OCI-M1 (cell line): ENCODE measurements at places on chromosomes 2 and 18.

DNA sequence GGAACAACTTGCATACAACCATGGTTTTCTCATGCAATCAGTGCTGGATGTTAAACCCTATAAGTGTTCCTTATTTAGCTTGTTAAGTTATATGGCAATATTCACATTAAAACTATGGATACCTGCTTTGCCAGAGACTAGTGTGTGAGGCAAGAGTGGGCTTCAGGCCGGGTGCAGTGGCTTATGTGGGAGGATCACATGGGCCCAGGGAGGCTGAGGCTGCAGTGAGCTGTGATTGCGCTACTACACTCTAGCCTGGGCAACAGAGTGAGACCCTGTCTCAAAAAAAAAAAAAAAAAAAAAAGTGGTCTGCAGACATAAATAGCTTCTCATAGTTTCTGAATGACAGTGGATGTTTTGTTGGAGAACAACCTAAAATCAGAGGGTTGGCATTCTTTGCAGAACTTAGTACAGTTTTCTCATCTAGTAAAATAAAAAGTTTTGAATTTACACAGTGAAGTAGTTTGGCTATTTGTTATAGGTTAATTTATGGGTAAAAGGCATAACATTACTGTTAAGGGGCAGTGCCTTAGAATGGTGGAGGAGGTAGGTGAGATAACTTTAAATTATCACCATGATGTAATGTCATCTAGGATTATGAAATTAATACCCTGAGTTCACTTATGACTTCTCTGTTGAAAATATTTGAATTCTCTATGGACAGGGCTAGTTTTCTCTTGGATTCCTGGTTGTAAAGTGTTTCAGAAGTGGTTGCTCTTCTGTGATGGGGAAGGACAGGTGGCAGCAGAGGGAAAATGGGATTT lies 5.3 kb downstream of the CERS6 start:
- DNase-seq, result peak; percentile 35

GRCh38 chr2:148493822-148494563 lies 150.6 kb upstream of the EPC2 start:
- DNase-seq, result peak; percentile 29

GRCh38 chr2:219688560-219689445 lies 61.4 kb downstream of the SLC4A3 start:
- no peak for DNase-seq

DNA sequence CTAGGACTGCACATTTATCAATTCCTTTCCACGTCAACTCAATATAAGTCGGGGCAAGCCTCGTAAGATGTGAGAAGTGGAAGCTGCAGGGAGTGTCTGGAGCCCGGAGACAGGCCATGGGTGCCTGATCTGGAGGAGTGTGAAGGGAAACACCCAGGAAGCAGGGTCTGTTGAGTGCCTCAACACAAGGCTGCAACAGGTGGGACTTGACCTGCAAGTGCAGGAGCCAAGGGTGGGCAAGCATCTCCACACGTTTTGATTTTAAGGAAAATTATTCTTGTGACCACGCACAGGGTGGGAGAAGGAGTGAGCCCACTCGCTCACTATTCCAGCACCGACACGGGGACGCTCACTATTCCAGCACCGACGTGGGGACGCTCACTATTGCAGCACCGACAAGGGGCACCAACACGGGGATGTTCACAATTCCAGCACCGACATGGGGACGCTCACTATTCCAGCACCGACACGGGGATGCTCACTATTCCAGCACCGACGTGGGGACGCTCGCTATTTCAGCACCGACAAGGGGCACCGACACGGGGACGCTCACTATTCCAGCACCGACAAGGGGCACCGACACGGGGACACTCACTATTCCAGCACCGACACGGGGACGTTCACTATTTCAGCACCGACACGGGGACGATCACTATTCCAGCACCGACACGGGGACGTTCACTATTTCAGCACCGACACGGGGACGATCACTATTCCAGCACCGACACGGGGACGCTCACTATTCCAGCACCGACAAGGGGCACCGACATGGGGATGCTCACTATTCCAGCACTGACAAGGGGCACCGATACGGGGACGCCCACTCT lies 197.3 kb downstream of the EIPR1 start:
- DNase-seq, result no peak

- no peak for DNase-seq
Measured at GRCh38 chr18:45938488-45938935, 28.6 kb downstream of the EPG5 start.

DNA sequence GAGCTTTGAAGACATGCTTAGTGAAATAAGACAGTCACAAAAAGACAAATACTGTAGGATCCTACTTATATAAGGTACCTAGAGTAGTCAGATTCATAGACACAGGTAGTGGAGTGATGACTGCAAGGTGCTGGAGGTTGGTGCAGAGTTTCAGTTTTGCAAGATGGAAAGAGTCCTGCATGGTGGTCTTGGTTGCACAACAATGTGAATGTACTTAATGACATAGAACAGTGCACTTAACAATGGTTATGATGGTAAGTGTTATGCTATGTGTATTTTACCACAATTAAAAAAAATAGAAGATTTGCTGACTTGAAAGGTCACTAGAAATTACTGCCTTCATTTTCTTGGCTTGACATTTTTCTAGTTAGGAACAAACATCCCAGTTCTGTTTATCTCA lies 9.5 kb downstream of the CERS6 start:
- DNase-seq, result no peak

DNA sequence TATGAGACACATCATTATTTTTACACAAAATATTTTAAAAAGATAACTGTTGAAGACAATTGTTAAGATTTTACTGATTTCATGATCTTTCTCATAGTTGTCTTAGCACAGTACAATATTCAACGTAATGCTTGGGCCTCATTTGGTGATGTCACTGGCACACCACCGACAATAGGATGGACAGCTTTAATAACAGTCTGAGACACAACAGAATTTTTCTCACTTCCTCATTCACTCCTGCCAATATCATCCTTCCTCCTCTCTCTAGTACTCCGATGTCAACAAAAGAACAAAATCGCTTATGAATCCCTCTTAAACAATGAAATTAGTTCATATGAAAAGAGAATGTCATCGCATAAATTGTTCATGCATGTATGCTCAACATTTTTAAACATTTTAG lies 461.9 kb upstream of the CDH7 start:
- no peak for DNase-seq
